Fibroblast of skin of left quadriceps (primary cell): ENCODE measurements at places on chromosomes 5 and 9.

DNA sequence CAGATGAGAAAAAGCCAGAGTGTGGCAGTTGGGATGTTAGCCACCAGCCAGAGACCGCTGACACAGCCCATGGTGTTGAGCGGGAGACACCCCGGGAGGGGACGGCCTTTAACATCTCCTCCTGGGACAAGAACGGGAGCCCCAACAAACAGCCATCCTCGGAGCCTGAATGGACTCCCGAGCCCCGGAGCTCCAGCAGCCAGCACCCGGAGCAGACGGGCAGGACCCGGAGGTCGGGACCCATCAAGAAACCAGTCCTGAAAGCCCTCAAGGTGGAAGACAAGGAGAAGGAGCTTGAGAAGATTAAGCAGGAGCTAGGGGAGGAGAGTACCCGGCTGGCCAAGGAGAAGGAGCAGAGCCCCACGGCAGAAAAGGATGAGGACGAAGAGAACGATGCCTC is 28.0 kb upstream of the POMT1 start:
- no peak for DNase-seq

GRCh38 chr9:130711469-130711868 is 17.9 kb downstream of the EXOSC2 start:
- DNase-seq = no peak

DNA sequence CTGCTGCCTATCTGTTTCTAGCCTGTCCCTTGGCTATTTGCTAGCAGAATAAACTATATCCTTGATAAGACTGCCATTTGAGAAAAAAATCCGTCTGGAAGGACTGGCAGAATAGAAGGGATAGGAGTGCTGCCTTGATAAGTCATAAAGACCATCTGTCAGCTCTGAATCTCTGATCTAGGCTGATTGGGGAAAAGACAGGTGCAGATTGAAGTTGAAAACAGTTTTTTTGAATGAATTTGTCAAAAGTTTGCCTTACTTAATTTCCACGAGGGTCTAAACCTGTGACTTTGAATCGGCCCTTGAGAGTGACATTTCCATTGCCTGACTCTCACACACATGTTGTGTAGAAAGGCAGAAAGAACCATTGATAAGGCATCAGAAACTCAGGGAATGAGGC is 218.6 kb downstream of the MAN2A1 start:
- no peak for DNase-seq

DNA sequence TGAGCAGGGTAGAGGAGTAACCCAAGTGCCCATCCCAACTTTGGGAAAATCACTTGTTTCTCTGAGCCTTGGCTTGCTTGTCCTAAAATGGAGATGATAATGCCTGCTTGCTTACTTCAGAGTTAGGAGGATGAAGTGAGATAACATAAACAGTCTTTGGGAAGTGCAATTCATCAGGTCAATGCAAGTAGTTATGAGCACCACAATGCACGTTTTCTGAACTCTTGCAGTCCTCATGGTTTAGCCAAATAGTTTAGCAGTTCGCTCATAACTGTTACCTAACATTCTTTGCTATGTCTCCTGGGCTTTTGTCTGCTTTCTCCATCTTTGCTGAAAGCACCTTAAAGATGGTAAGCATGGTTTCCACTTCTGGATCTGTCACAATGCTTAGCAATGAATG is 270.0 kb downstream of the ADAMTSL1 start:
- DNase-seq = peak; percentile 46

DNA sequence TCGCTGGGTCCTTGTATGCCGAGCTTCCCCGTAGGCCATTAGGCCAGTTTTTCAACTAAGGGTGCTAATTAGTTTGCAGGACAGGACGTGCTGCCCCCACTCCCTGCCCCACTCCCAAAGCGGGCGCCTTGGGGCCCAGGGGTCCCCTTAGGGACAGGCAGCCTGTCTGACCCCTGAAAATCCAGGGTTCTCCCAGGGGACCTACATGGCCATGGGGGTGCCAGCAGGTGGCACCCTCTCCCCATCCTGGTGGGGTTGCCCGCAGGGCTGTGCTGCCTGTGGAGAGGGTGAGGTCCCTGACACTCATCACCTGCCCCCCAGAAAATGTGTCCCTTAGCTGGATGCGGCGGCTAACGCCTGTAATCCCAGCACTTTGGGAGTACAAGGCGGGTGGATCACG is 8.5 kb upstream of the CCDC187 start:
- DNase-seq = peak; percentile 25

DNA sequence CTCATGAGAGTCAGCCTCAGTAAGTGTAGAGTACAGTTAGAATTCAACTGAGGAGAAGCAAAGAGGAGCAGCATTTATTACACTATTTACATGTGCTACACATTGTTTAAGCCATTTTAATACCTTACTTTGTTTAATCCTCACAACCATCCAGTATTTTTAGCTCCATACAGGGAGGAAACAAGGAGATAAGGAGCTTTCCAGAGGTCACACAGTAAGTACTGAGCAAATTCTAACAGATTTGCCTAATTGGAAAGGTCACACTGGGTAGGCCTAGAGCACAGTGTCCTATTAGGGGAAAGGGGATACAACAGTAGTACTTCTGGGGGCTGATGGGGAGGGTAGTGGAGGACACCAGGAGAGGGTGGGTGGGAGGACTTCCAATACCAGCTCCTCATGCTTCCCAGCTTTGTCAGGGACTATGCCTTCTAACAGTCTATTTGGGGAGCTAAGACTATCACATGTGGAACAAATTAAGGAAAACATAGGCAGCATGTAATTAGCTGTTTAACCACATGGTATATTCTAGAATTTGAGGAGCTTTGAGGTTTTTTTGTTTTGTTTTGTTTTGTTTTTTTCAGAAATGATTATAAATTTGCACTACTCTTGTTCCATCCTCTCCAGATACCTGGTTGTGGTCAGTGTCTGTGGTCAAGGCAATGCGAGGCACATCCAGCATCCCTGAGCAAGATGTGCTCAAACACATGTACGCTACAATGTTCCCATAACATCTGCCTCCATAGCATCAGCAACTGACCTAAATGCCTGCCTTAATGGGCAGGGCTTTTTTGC is 96.0 kb upstream of the SLC12A2 start:
- peak; percentile 62 for DNase-seq

GRCh38 chr5:133423618-133424282 is 188.6 kb downstream of the FSTL4 start:
- DNase-seq = no peak
